CD8-positive, alpha-beta T cell (primary cell): ENCODE measurements at places on chromosomes 6 and 20.

DNA sequence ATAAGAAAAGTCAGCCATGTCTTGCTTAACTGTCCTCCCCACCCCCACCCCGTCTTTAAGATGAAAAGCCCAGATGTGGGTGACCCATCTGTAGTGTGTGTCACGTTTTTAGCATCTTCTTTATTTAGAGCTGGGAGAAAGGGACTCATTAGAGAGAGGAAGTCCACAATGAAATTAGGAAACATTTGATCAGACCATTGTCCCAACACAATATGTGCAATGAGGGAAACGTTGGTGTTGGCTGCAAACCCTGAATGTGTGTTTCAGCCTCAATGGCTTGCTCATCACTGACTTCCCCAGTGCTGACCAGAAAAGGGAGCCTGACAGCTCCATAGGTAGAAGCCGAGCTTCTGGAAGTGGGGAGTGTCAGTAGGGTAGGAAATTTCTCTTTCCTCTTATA lies 475.7 kb downstream of the CD83 start:
- no peak for DNase-seq

DNA sequence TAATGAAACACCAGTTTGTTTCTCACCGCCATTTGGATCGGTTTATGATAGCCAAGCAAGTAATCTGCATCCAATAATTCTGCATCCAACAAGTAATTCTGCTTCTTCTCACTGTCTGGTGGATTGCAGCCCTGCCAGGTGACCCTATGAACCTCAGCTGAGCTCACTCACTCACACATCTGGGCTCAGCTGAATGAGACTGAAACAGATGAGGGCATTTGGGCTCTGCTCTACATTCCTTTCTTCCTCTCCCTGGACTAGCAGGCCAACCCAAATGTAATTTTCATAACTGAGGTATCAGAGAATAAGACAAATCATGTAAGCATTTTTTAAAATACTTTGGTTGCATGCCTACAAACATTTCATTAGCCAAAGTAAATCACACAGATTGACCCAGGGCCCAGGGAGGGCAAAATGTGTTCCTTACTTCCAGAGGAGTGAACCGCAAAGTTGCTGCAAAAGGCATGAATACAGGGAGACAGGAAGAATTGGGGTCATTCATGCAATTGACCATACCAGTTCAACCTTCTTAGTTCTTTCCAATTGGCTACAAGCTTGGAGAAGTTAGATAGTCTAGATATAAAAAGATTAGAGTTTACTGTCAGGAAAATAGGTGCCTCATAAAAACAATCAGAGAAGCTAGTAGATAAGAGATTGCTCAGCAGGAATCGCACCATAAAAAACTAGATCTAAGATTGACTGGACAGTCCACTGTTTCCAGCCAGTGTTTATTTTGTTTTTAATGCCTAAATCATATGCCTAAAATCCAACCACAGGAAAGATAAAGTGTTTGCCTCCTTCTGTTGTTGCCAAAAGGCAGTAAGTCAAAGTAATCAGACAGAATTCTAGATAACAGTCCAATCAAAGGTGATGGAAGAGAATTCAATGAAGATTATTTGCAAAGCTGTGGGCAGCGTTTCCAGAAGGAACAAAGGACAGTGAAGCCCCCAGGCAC lies 43.7 kb downstream of the CBLN4 start:
- DNase-seq = no peak

GRCh38 chr6:142551274-142551811 lies 249.5 kb downstream of the ADGRG6 start:
- DNase-seq = peak; percentile 64

- no peak for DNase-seq
Observed at GRCh38 chr6:151624481-151624880, 130.7 kb downstream of the CCDC170 start.

- DNase-seq = peak; percentile 90
Observed at GRCh38 chr6:45586216-45587171, 208.8 kb upstream of the SUPT3H start.

DNA sequence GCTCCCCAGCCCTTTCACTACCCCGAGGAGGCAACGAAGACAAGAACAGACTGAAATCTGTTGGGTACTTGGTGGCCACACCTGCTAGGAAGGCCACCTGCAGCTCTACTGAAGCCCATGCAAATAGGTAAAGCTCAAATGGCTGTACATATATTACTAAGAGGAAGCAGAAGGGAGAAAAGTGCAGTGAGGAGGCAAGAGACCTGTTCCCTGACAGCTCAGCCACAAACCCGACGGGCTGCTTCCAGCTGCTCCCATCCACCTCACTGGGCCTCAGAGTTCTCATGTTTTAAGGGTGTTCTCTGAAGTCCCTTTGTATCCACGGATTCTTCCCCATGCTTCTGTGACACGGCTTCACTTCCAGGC lies 24.6 kb downstream of the TRAM2 start:
- no peak for DNase-seq

DNA sequence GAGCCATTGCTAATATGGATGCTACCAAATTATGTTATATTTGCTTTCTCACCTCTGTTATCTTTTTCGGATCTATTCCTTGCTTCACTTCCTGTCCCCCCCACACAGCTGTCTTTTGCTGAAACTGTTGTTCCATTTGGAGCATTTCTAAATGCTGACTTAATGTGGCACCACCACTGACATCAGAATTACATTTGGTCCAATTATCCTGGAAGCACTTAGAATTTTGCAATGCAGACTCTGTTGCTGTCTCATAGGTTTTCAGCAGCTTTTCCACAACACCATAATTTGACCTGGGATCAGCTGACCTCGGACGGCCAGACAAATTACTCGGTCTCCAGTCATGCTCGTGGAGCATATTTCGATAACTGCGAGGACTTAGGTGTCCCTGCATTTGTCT lies 12.8 kb downstream of the KIAA0408 start:
- no peak for DNase-seq

GRCh38 chr20:4234128-4234527 lies 218.8 kb upstream of the RNF24 start:
- no peak for DNase-seq

DNA sequence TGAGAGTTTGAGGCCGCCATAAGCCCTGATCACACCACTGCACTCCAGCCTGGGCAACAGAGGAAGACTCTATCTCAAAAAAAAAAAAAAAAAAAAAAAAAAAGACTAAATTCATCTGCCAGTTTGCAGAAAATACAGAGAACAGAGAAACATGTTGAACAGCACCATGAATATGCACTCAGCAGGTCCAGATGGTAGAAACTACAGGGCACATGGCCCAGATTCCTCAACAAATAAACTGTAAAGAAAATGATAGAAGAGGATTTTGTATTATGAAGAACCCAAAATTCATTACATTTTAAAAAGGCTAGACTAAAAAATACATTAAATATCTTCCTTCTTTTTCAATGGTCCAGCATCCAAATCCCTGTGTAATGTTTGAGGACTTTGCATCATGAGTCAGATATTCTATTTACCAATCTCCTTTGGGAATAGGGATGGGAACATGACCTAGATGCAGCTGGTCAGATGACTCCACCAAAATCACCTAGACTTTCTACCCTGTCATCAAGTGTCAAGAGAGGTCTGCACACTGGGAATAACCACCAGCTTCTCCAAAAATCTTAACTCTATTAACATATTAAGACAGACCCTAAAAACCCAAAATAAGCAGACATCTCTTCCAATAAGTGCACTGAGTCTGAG lies 189.1 kb upstream of the TCF21 start:
- no peak for DNase-seq

DNA sequence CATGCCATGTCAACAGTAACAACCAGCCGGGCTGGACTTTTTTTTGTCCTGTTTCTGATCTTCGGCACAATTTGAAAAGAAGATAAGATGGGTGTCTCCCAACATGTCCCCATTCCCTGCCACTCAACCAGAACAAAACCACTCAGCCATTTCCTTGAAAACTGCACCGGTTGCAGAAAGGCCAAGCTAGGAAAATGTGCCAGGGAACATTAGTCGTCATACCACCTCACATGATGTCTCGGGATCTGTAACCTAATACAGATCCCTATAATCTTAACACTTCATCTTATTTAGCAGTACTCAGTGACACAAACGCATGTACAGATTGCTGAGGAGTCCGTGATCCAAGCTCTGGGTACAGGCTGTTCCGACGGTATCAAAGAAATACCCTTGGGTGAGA lies 46.5 kb downstream of the ALDH8A1 start:
- DNase-seq = no peak

GRCh38 chr6:4319981-4320683 lies 184.8 kb upstream of the ECI2 start:
- no peak for DNase-seq

- DNase-seq = no peak
Observed at GRCh38 chr6:127249621-127250020, 17.0 kb upstream of the RNF146 start.

DNA sequence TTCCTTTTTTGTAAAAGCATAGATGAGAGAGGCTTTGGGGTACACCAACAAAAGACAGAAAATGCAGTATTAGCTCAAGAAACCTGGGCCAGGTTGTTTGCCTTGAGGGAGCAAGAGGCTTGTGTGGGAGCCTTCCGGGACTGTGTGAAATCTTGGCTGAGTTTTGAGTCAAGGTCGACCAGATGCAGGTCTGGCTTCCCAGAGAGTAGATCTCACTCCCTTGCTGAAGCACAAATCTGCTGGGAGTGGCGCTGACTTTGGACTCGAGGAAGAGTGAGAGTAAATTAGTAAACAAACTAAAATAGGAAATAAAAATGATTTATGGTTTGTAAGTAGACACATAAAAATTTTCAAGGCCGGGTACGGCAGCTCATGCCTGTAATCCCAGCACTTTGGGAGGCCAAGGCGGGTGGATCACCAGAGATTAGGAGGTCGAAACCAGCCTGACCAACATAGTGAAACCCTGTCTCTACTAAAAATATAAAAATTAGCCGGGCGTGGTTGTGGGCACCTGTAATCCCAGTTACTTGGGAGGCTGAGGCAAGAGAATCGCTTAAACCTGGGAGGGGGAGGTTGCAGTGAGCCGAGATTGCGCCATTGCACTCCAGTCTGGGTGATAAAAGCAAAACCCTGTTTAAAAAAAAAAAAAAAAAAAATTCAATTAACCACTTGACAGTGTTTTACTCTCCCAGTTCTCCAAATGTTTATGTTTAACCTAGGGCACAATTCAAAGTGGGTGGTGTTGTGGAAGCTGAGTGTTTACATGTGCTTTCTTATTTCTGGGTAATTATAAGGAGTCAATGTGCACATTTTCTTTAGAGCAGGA lies 27.7 kb upstream of the EDN1 start:
- DNase-seq = no peak

DNA sequence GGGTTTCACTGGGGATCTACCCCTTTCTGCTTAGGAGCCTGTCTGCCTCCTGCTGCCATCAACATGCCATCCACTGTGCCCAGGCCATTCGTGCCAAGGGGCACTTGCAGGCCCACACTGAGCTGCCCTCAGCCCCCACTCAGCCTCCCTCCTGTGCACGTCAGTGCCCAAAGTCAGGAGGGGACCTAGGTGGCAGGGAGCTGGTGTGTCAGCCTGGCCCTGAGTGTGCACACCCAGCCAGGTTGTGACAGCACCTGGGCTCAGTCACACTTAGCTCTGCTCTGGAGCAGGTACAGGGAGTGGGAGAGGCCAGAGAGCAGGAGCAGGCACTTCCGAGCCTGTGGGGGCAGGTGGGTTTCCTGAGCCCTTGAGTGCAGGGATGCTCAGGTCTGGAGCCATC lies 63.6 kb upstream of the SYNCRIP start:
- DNase-seq = no peak

- DNase-seq = no peak
Observed at GRCh38 chr20:13336308-13337089, 115.4 kb downstream of the ISM1 start.

DNA sequence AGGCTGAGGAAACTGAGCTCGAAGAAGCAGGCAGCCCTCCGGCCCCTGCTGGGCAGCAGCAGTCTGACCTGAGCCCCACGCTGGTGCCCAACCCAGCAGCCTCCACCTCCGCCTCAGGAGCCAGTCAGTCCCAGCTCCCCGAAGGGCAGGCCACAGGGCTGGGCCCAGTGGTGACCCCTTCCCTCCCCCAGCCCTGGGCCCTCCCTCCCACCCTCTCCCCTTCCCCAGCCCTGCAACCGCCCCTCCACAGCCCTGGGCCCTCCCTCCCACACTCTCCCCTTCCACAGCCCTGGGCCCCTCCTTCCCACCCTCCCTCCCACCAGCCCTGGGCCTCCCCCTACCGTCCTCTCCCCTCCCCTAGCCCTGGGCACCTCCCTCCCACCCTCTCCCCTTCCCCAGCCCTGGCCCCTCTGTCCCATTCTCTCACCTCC lies 115.0 kb downstream of the TAF4 start:
- DNase-seq = no peak

- DNase-seq = no peak
Observed at GRCh38 chr6:85797993-85798392, 155.3 kb upstream of the SYNCRIP start.

- no peak for DNase-seq
Observed at GRCh38 chr20:44584162-44584561, 1.8 kb downstream of the PKIG start.

GRCh38 chr6:5878792-5879191 lies 127.9 kb downstream of the NRN1 start:
- no peak for DNase-seq

DNA sequence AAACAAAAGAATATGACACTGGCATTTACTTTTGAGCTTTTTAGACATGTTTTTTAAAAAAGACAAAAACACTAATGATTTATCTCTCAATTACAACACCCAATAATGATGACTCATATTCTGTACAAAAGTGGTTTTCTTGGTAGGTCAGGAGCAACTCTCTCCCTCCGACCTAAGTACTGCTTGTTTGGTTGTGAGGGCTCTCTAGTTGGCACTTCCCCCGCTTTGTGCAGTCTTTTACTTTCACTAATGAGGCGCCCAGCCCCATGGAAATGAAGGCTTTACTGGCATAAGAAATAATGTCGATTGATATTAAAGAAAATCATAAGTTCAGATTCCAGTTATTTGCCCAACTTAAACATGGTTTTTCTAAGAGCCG lies 1.3 kb downstream of the KPNA5 start:
- peak; percentile 42 for DNase-seq

DNA sequence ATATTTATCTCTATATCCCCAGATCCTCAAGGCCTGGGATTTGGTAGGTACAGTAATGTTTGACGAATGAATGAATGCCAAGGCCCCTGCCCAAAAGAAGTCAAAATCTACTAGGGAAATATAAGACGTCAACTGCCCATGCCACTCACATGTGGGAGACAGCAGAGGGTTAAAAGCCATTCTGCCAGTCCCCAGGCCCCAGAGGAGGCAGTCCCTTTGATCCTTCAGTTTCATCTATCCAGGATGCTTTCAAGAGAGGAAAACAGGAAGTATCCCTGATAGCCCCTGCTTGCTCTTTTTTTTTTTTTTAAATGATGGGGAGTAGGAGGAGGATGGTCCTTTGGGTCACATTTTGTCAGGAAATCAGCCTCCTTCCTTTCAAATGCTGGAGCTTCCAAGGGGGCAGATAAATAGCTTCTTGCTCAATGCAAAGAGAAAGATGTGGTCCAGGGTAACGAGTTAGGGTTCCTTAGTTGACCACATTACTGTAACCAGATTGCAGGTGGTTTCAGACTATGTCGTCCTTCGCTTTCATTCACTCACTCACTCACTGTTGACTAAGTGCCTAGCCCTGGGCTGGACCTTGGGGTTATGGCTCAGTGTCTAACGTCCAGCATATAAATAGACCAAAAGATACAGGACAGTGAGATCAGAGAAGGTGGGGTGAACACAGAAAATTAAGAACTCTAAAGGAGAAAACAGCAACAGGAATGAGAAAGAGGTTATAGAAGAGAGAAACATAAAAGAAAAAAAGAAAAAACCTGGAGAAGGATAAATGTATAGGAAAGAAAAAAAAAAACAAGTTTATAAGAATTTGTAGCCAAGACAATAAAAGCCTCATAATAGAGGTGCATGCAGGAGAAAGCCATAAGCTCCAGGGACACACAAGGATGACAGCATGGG lies 64.6 kb upstream of the PIM1 start:
- DNase-seq = no peak

GRCh38 chr6:26412954-26413353 lies 10.9 kb downstream of the BTN3A1 start:
- DNase-seq = no peak

GRCh38 chr6:109978174-109979032 lies at the start of gene GPR6:
GPR6 (plus strand) TSS chr6:109978311; CDS start chr6:109979113, 802 bp downstream.
- DNase-seq = peak; percentile 26
